Iris pigment epithelial cell (primary cell): ENCODE measurements at places on chromosomes 3 and 15.

DNA sequence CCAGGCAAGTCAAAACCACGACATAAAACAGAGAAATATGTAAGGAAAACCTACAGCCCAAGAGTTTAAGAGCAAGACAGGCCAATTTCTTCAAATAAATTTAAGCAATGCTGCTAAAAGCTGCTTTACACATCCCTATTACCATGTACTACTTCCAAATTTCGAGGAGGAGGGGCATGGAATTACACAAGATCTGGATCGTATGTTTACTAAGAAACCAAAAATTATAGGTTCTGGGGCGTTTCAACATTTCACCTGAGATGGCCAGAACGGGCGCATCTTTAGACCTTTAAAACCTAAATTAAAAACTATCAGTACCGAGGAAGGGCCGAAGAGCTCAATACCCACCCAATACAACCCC lies 664 bp upstream of the NR2C2 start:
- no peak for DNase-seq

GRCh38 chr3:134690226-134690625 lies 39.4 kb upstream of the KY start:
- DNase-seq, result no peak

DNA sequence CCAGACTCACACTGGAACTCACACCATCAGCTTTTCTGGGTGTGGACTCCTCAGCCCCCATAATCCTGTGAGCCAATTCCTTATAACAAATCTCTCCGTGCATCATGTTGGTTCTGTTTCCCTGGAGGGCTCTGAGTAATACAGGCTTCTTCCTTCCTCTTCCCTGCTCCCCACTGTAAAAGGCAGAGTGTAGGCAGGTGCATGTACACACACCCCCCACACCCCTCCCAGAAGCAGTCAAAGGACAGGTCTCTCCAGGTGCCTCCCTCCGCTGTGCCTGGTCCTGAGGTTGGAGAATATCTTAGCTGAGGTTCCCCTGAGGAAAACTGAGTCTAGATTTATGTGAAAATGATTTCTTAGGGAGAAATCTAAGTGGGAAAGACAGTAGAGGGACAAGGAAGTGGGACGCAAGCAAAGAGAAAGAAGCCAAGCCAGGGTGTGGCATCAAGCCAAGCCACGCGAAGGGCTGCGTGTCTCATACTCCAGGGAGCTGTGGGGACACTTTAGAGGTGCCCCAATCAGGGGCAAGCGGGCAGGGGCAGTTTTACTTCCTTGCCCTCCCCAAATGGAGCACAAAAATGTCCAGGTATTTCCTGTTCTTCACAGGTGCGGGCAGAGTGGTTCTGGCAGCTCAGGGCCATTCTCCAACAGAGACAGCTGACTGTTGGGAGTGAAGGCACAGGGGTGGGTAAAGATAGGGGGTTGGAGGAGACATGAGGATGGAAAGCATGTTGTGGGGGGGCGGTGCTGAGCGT lies 86.6 kb downstream of the HMG20A start:
- peak; percentile 16 for DNase-seq

DNA sequence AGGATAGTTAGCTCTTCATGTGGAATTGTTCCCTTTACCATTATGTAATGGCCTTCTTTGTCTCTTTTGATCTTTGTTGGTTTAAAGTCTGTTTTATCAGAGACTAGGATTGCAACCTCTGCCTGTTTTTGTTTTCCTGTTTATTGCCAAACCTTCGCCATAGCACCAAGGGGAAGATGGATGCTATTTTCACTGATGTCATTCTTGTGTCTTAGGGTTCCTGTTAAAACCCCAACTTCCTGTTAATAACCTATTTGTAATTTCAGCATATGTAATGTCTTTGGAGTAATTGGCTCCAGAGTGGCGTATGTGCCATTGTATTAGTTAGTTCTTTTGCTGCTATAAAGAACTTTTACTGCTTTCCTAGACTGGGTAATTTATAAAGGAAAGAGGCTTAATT lies 10.8 kb downstream of the SAMMSON start:
- no peak for DNase-seq

GRCh38 chr3:4825436-4826236 lies 153.6 kb upstream of the BHLHE40 start:
- no peak for DNase-seq

DNA sequence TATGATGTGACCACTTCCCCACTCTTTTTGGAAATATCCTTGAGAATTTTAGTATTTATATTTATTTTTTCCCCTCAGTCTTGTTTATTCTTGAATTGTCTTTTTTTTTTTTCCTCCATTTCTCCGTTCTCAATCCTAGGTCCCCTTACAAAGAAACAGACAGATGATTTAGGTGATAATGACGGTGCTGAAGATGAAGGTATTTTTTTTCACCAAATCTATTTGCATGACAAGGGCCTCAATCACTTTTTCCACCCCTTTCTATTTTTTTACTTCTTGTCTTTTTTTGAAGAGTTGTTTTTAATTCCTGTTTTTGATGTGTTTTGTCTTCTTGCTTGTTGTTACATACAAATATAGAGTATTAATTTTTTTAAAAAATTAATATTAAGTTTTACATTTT lies 402.6 kb downstream of the NLGN1 start:
- no peak for DNase-seq

GRCh38 chr3:13727890-13728289 lies 152.0 kb downstream of the WNT7A start:
- DNase-seq, result no peak

DNA sequence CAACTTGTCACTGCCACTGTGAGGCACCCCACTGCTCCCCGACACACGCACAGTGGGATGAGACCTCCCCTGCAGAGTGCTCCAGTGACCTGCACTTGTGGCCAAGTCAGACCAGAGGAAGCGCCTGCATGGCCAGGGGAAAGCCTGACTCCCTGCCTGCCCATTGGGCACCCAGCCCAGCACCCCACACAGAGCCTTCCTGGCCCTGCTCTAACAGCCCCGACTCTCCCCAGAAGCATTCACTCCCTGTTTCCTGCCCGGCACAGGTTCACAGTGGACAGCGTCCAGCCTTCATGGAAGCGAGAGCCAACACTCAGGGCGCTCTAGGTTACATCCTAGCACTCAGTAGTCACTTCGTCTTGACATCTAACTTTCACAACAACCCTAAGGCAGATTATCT lies 27.8 kb downstream of the RBPMS2 start:
- no peak for DNase-seq

GRCh38 chr3:74346896-74347295 lies 267.6 kb downstream of the CNTN3 start:
- no peak for DNase-seq

GRCh38 chr15:33844597-33844996 lies 123.7 kb upstream of the CHRM5 start:
- DNase-seq, result no peak

- no peak for DNase-seq
Observed at GRCh38 chr3:54845551-54845950, 82.3 kb downstream of the LRTM1 start.

DNA sequence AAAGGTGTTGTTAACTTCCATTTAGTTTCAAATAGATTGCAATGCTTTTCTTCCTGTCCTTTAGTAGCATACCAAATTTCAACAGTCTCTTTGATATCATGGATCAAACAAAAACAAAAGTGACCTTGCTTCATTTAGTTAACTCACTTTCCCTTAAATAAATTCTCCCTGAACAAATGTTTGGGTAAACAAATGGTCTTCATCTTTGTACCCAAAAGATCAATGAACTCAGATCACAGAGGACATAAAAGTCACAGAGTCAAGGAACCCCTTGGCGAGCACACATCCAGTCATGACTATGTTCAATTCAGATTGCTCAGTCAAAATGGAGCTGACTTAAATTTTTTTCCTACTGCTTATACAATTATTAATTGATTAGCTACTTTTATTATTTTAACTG lies 20.6 kb upstream of the AQP9 start:
- DNase-seq, result no peak

DNA sequence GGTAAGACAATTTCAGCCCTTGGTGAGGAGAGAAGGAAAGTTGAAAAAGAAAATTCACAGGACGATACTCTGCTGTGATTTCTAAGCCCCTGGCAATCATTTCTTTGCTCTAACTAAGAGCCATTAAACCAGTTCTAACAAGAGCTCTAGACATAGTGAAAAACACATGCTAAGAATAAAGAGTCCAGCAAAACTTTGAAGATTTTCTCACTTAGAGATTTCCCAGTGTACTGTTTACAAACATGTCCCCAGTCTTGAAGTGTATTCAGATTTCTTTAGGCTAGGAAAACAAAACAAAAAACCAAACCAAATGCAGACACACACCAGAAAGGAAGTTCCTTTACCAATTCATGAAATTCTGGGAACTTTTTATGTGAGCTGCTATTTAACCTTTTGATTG lies 325.8 kb downstream of the PTPRG start:
- DNase-seq, result no peak

GRCh38 chr15:96924570-96924969 lies 594.1 kb downstream of the NR2F2 start:
- DNase-seq, result no peak

DNA sequence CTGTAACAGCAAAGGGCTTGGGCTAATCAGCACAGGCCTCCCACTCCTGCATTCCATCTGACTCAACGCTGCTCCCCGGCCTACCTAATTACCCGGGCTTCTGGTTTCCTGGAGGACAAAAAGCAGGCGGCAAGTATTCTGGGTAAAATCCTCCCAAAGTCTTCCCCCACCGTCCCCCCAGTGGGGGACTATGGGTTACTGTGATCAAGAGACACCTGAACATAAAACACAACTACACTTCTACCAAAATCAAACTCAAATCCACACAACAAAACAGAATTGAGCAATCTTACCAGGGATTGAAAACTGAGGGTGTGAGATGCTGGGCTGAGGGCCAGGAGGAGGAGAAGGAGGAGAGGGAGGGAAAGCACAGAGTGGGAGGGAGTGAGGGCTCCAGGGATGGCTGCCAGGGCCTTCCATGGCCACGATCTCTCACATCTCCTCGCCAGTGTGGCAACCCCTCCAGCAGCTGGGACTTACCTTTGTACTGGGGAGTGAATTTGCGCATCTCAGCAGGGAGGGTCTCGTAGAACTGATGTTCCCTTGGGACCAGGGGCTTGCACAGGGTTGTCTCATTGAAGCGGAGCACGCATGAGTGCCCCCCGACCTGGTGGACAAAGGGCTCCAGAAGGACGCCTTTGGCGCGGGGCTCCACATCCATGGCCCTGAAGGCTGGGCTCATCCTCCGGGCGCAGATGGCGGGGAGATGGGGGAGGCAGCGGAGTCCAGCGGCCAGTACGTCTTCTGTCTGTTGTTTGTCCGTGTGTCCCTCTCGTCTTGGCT lies 9.1 kb upstream of the NCKIPSD start:
- peak; percentile 92 for DNase-seq

- DNase-seq, result peak; percentile 54
Observed at GRCh38 chr3:58325525-58325992, 7.1 kb upstream of the PXK start.

DNA sequence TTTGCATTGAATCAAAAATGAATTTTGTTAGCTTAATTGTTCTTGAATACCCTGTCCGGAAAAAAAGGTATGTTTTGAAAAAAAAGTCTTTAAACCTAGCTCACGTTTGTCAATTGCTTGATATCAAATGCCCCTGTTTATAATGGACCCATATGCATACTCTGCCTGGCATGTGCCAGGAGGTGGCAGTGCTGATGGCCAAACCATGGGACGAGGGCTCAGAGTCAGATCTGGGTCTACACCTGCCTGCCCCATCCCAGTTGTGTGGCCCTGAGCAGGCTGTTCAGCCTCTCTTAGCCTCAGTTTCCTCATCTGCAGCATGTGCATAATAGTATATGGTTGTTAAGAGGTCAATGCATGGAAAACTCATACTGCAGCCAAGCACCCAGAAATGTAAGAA lies 38.8 kb downstream of the PRKCD start:
- DNase-seq, result no peak

GRCh38 chr3:133570139-133570936 lies 3.1 kb upstream of the CDV3 start:
- peak; percentile 86 for DNase-seq

GRCh38 chr3:129343643-129344360 lies 65.1 kb downstream of the HMCES start:
- peak; percentile 14 for DNase-seq

DNA sequence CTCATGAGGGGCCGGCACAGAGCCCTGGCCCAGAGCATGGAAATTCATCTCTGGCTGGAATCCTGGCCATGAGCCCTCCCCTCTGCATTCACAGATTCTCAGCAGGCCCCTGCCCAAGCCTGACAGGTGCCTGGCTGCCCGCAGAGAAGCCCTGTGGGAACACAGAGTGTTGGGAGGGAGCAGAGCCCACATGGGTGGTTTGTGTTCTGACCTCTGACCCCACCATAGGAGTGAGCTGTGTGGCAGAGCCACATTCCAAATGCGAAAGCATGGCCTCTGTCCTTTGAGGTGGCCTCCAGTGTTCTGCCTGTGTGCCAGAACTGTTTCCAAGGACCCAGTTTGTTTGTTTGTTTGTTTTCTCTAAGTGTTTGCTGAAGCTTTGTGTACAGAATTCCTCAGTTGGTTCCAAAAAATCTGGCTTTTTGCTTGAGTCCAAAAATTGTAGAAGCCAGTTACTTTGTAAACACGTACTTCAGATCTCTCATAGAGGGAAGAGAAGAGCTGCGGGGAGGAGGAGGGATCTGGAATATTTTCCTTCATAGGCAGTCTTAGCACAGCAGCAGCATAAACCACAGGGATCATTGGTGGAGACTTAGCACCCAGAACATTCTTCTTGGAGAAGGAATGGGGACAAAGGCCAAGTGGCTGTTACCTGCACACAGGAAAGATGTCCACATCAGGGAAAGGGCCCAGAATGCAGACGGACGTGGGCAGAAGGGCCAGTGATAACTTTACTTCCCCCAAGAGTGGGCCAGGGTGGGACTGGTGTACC lies 36.0 kb downstream of the GRAMD2A start:
- DNase-seq, result no peak

DNA sequence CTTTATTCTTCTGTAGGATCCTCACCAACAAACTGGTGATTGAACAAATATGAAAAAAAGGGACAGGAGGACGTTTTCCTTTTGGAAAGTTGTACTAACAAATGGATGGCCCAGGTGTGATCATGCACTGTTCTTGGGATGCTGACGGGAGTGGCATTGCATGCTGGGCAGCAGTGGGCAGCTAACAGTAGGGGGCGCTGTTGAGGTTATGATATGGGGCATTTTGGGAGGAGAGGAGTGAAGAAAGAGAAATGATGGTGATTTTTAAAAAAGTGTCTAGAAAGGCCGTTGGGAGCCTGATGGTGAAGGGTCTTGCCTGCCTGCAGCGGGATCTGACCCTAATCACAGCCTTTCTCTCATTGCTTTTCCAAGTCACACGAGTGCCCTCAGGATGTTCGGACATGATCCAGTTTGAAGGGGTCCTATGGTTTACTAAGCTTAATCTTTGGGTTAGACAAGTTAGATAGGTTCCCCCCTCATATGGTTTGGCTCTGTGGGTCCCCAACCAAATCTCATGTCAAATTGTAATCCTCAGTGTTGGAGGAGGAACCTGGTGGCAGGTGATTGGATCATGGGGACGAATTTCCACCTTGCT lies 46.2 kb upstream of the PRTG start:
- no peak for DNase-seq
